ENCODE measurements at places on chromosomes 3 and 15.

DNA sequence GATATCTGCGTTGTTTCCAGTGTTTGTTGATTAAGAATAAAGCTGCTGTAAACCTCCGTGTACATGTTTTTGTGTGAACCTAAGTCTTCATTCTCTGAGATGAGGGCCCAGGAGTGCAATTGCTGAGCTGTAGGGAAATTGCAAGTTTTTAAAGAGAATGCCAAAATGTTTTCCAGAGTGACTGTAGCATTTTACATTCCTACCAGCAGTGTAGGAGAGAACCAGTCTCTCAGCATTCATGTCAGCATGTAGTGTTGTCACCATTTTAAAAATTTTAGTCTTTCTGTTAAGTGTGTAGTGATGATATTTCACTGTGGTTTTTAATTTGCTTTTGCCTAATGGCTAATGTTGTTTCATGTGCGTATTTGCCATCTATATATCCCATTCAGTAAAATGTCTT lies 3.4 kb upstream of the MGLL start:
- DNase-seq: no peak

- no peak for DNase-seq
Measured at GRCh38 chr3:151307583-151308488, 8.8 kb downstream of the GPR87 start.

DNA sequence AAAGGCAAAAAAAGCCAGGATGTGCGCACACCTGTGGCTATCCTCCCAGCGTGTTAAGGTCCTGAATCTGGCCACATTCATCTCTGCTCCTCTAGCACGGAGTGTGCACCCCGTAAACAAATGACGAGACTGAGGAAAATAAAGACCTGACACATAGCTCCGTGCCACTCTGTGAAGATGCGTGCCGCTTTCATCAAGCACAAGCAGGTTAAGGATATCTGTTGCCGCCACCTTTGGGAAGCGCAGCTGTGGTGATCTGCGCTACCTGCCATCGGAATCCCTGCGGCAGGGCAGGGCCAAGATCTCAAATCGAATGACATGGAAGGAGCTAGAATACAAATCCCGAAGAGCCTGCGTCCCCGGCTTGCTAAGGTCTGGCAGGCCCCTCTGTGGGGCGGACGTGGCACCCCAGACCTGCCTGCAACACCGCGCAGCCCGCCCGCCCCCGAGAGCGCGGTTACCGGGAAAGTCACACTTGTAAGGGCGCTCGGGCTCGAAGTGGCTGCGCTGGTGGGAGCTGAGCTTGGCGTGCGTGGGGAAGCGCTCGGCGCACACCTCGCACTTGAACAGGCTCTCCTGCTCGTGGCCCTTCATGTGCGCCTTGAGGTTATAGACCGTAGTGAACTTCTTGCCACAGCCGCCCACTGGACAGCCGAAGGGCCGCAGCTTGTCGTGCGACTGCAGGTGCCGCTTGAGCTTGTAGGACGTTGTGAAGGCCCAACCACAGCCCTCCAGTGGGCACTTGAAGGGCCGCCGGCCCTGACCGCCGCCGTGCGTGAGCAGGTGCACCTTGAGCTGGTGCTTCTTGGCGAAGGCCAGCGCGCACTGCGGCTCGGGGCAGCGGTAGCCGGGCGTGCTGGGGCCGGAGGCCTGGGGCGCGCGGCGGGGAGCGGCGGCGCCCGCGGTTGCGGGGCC lies 936 bp downstream of the ZXDC start:
- no peak for DNase-seq

GRCh38 chr3:140859592-140860336 lies 81.9 kb upstream of the SLC25A36 start:
- DNase-seq: no peak

- DNase-seq: no peak
Measured at GRCh38 chr15:61106044-61106834, 122.9 kb downstream of the RORA start.

DNA sequence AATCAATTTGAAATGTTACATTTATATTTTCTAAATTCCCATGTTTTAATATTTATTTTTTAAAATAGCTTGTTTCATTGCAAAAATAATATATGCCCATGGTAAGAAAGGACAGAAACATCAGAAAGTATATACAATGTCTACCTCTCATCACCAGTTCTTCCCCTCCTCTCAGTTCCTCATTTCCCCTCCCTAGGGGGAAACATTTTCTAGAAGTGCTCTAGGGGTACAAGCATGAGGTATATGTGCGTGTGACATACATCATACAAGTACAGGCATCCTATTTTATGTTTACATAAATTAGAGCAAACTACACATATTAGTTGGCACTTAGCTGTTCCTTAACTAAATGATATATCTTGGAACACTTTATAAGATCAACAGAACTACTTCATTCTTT lies 189.3 kb upstream of the VEPH1 start:
- DNase-seq: no peak

GRCh38 chr3:184584464-184584891 lies 22.9 kb downstream of the EPHB3 start:
- no peak for DNase-seq

- DNase-seq: no peak
Measured at GRCh38 chr3:127483902-127484591, 106.5 kb downstream of the TPRA1 start.

DNA sequence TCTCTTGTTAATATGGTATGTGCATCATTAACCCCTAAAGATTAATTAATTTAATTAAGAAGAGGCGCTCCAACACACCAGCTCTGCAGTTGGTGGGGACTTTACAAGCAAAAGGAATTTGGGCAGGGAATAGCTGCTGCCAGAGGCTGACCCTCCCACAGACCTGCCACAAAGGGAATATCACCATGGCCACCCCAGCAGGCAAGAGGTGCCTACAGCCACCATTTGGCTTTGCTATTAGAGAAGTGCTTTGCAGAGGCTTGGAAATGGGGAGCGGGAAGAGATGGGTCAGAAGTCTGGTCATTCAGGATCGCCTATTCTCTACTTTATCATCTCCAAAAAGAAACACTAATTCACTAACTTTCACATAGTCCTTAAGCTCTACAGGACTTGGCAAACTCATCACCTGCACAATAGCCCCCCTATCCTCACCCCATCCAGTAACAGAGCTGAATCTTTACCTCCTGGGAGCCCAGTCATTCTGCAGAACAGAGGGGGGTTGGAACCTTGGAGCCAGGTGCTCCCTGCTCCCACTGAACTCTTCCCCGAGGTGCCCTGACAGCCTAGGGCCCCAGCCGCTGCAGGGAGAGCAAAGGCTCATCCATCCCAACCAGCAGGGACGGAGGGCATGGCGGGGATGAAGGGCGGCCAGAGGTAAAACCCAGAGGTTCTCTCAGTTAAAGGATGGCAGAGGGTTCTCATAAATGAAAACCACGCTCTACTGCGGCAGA lies 29.7 kb downstream of the LRIG1 start:
- no peak for DNase-seq

DNA sequence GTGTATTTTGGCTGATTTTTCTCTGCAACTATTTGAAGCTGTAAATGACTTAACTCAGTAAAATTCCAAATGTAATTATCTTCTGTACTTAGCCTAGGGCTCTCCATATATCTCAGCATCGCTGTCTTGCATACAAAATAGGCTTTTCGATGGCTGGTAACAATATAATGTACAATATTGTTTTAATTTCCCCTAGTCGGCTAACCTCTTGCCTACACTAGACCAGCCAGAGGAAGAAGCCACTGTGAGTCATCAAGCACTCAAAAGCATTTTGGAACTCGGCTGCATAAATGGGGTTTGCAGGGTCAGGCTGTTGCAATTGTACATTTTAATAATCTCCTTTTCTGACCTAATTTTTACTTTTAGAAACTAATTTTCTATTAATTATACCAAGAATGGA lies 583.8 kb downstream of the FOXP1 start:
- no peak for DNase-seq

- DNase-seq: no peak
Measured at GRCh38 chr3:186532598-186533072, 11.5 kb downstream of the CRYGS start.

DNA sequence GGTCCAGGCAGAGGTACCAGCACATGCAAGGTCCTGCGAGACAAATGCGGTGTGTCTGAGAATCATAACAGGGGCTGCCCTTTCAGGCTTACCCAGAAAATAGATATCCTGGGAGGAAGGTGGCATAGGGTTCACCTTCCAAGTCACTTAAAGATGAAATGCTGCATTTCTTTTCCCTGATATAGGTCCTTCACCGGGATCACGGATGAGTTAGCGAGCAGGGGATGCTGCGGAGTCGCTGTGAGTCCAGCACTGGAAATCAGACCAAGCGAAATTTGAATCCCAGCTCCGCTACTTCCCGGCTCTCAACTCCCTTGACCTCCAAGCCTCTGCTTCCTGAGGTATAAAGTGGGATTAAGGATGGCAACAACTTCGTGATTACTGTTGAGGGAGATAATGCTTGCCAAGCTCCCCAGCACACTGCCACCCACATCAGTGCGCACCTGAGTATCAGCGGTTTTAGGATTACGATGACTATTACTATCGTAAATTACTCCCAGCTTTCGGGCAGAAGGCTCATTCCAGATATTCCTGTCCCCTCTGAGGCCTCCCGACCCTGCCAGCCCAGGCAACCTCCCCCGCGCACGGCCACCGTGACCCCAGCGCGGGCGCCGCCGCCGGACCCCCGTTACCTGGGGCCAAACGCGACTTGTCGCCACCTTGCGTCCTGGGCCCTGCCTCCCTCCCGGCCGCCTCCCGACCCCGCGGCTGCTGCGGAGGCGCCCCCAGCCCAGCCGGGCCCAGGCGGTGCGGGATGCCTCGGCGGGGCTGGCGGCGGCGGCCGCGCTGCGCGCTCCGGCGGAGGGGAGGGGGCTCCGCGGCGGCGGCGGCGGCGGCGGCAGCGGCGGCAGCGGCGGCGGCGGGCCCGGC lies 589 bp upstream of the GPR27 start:
- DNase-seq: no peak

DNA sequence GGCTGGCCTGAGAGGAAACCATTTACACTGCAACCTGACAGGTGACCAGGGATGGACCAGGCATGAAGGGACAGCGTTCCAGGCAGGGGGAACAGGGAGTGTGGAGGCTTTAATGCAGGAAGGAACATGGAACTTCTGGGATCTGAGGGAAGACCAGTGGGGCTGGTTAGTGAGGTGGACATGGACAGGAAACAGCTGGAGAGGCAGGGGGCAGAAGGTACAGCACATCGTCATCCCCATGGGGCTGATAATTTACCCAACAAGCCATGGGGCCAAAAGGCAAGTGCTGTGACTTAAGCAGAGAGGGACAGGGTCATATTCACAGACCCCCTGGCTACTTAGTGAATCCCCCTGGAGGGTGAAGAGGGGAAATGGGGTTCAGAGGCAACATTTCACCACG lies 77.0 kb upstream of the LARS2 start:
- DNase-seq: no peak

GRCh38 chr3:169619793-169620192 lies 43.7 kb downstream of the MECOM start:
- no peak for DNase-seq

All from cortex of kidney (tissue), 1 donor.